ENCODE measurements at places on chromosomes 2 and 18.

GRCh38 chr2:54568876-54569321 is 112.8 kb downstream of the SPTBN1 start:
- no peak for DNase-seq

DNA sequence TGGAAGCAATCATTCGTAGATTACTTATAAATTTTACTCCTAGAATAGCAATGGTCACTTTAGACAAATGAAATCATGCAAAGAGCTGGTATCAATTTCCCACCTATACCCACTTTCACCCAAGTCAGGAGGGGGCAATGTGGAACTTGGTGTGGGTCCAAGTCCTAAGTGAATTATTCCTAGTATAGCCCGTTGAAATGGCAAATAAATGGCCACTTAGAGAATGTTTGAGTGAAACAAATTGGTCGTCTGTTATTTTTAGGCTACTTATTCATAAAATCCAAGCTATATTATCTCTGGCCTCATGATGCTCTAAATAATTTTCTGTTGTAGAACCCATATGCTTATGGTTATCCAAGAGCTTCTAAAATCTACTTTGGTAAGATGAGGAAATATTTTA is 98.1 kb downstream of the MYO3B start:
- DNase-seq = no peak

- DNase-seq = no peak
Observed at GRCh38 chr2:46014911-46015654, 282.1 kb upstream of the EPAS1 start.

- DNase-seq = no peak
Observed at GRCh38 chr18:21265971-21266673, 24.1 kb downstream of the GREB1L start.

DNA sequence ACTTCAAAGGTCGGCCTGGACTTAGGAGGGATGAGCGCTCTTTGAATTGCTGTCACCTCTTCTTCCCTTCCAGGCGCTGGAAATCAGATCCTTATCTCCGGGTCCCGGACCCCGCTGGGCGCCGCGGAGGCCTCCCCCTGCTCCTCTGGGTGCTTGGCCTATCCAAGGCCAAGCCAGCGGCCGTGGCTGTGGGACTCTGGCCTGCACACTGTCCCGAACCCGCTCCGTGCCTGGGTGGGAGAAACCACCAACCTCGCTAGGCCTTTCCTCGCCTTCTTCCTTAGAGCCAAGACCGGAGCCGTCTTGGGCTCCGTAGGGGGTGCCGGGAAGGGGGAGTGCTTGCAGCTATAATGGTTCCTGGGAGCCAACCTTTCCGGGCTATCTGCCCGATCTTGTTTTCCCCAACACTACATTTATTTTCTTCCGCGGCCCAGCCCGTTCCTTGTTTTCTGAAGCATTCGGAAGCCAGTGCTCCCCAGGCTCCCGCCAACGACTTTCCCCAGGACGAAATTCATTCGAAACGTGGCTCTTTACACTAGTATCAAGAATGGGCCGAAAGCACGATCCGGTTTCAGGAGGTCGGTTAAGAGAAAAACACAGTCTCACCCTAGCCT is 2.4 kb downstream of the OSR1 start:
- DNase-seq = no peak

GRCh38 chr2:32375228-32375892 is 18.5 kb downstream of the BIRC6 start:
- DNase-seq = no peak

GRCh38 chr2:197207106-197207505 is 103.5 kb downstream of the ANKRD44 start:
- no peak for DNase-seq

DNA sequence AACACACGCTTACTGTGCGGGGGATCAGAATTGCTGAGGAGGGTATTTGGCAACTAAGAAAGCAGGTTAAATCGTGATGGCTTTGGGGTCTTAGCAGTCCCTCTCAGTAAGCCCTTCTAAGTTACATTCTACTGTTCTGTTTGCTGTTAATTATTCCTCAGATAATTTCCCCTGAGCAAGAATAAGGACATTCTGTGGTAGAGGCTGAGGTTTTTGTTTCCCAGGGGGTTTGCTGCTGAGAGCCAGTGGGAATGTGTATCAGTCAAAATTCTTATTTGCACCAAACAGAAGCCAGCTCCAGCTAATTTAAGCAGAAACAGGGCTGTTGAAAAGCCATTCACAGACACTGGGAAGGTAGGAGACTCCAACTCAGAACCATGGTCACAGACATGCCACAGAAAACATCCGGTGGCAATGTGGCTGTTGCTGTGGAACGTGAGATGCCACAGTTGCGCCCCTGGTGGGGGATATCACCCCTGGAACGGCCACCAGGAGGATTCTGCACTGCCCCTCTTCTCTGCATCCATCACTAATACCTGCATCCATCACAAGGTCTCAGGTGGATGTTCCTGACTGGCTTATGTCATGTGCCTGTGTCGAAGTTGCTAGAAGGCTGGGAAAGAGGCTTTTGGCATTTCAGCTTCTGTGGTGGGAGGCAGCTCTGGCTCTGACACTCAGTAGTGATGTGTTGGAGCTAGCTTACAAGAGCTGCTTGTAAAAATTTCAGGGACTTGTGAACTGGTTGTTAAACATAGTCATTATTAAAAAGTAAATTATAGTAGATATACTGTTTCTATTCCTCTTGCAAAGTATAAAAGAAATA is 23.2 kb downstream of the SLC4A3 start:
- DNase-seq = no peak

DNA sequence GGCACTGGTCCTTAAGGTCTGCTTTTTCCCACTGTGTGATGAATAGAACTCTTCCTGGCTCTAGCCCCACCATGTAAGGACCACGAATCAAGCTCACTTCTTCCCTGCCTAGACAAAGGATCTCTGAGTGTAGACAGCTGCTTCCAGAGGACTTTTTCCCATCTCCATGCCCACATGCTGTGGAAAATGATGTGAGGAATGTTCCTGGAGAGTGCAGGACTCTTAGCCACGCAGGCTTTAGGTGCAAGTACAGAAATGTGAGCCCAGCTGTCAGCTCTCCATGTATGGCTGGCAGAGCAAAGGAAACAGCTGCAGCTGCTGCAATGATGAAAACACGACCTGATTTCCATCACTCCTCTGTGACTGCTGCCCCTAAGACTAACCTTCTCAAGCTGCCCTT is 35.5 kb downstream of the NXPH2 start:
- no peak for DNase-seq

GRCh38 chr2:134207589-134208209 is 46.2 kb upstream of the MGAT5 start:
- peak; percentile 69 for DNase-seq
